ENCODE measurements at places on chromosomes 11 and 22.

DNA sequence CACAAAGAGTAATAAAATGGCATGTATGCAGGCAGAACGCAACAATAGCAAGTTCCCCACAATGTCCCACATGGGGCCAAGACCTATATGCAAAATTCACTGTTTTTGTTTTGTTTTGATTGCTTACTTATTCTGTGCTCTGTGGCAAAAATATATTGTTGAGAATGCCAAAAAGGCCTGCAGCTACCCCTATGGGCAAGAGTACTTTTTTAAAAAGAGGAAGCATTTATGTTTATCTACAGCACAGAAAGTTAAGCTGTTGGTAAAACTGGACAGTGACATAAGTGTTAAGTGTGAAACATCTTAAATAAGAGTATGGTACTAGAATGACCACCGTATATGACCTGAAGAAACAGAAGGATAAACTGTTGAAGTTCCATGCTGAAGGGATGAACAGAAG is 301.9 kb upstream of the ZC3H12C start:
- DNase-seq = no peak

DNA sequence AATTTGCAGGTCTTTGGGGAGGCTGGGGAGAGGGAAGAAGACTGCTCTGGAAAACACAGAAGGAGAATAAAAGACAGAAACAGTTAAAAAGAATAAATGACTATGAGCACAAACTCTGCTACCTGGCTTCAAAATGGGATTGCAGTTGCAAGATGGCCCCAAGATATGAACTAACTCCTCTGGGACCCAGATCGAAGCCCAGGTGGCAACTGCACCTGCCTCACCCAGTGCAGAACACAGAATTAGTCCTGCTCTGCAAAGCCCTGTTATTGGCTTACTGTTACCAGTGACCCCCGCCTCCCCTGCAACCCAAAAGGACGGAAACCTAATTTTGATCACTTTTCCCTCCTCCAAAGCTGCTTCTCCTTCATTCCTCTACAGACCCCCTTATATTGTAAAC is 35.9 kb upstream of the POU2AF1 start:
- no peak for DNase-seq

DNA sequence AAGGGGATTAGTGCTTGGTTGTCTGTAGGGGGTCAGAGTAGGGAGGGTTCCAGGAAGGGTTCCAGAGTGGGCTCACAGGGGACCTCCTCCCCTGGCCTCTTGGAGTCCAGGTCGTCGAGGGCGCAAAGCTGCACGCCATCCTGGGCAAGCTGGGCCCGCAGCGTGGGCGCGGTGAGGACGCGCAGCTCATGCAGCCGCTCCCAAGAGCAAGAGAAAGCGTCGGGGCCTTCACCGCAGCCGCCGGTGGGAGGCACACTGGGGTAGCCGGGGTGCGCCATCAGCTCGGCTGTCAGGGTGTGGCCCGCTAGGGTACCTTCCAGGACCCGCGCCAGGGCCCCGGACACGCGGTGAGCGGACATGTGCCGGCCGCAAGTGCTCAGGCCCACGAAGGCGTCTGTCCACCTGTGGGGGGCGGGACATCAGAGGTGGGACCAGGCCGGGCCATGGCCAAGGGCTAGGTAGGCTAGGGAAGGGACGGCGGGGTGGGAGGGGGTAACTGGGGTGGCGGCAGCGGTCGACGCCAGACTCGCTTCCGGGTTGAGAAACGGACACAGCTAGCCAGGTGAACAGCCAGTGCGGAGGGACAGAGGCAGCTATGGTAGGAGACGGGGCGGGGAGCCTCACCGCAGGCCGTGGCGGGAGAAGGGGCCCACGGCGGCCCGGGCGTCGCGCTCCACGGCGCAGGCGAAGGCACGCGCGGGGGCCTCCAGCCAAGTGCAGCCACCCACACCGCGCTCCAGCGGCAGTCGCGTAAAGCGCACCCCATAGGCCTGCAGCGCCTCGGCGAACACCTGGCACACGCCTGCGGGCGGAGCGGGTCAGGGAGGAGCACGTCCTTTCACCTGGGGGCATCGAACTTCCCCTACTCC is 1.2 kb downstream of the YDJC start:
- DNase-seq = no peak

DNA sequence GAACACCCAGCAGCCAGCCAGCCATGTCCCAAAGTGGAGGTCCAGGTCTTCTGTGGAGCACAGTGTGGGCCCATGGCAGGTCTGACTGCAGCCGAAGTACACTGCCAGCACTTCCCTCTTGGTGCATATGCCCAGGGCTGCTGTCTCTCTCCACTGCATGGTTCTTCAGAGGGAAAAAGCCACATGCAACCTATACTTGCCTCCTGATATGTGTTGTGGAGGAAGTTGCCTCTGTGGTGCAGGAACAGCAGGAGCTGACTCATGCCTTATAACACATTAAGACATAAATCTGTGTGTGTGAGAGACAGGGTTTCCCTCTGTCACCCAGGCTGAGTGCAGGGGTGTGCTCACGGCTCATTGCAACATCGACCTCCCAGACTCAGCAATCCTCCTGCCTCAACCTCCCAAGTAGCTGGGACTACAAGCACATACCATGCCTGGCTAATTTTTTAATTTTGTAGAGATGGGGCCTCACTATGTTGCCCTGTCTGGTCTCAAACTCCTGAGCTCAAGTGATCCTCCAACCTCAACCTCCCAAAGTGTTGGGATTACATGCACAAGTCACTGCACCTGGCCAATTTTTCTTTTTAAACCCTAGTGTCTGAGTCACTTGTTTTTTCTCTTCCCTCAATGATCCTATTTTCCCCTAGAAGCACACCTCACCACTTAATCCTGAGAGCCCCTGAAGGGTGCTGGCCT is 98.8 kb downstream of the MPPED2 start:
- no peak for DNase-seq

- DNase-seq = no peak
Measured at GRCh38 chr11:61491736-61492395, 16.7 kb upstream of the LRRC10B start.
